ENCODE measurements at places on chromosomes 5 and 9. TPM values are rescaled to one million over a fixed set of nuclear protein-coding genes. Genes with fewer than 3 reads are reported as not detected.

SLC6A3 gene
- 4.3 TPM for total RNA-seq

- no peak for DNase-seq
These were observed 141.8 kb downstream of the BRINP1 start for GRCh38 chr9:119227422-119227821.

- DNase-seq, result no peak
These were observed 7.6 kb downstream of the LMX1B start for GRCh38 chr9:126621061-126621918.

GADD45G gene
- 12.6 TPM for total RNA-seq

- no peak for DNase-seq
These were observed 68.2 kb upstream of the S1PR3 start for GRCh38 chr9:88923092-88923491.

DNA sequence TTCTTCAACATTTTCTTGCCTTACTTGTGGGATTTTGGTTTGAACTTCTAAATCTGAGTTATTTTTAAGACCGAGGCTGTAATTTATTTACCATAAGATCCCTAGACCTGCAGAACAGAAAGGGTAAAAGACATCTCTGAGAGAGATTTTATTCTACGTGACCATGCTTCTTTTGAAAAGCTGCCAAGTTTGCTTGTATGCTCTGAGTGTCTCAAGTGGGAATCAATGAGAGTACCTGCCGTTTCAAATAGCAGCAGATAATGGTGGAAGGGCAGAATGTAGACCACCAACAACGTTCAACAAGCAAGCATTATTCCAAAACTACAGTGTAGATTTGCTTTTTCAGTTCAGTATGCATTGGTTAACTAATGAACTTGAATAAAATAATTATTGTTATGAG is 108.6 kb upstream of the MINAR2 start:
- no peak for DNase-seq
